Activated T-cell treated with anti-CD3 and anti-CD28 coated beads for 4 hours (primary cell): ENCODE measurements at places on chromosomes 1 and 21.

- no peak for DNase-seq
Measured at GRCh38 chr1:165851034-165851658, 23.7 kb downstream of the UCK2 start.

GRCh38 chr1:8147956-8148355, 121.8 kb upstream of the ERRFI1 start:
- no peak for DNase-seq

DNA sequence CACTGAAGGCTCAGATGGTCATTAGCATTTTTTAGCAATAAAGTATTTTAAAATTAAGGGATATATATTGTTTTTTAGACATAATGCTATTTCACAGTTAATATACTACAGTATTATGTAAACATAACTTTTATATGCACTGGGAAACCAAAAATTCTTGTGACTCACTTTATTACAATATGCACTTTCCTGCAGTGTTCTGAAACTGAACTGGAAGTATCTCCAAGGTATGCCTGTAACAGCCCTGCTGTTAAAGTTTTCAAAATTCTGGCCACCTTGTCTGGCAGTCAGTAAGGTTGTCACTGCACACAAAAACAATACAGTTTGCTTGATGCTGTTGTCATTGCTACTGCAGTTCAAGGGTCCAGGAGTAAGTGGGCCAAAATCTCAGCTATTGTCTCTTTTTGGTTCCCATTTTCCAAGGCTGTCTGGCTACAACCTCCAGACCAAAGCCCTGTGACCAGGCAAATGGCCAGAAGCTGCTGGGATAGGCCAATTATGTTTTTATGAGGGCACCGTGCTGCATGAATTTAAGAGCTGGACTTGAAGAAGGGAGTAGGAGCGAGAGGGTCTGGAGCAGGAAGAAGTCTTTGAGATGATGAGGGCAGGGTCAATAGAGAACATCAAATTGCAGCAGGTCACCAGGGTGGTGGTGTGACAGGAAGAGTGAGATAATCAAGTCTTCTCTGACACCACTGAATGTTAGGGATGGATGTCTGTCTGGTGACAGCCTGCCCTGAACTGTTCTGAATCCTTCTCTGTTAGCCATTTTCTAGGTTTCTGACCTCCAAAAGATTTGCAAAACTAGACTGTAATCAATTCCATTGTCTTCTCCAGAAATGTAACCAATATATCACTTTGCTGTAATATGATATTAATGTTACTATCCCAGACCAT, 82.3 kb upstream of the CACHD1 start:
- no peak for DNase-seq

DNA sequence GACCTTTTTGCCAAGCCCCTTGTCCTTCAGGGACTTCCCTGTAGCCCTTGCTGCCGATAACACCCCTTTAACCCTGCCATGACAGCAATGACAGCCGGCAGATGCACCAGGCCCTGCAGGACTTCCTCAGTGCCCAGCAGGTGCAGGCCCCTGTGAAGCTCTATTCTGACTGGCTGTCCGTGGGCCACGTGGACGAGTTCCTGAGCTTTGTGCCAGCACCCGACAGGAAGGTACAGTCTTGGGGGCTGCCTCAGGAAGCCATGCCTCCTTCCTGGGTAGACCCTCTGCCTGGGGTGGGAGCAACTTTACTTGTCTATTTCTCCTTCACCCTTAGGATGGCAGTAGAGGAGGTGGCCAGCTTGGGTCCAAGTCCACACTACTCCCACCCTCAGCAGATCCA, 16.1 kb upstream of the PADI6 start:
- no peak for DNase-seq

DNA sequence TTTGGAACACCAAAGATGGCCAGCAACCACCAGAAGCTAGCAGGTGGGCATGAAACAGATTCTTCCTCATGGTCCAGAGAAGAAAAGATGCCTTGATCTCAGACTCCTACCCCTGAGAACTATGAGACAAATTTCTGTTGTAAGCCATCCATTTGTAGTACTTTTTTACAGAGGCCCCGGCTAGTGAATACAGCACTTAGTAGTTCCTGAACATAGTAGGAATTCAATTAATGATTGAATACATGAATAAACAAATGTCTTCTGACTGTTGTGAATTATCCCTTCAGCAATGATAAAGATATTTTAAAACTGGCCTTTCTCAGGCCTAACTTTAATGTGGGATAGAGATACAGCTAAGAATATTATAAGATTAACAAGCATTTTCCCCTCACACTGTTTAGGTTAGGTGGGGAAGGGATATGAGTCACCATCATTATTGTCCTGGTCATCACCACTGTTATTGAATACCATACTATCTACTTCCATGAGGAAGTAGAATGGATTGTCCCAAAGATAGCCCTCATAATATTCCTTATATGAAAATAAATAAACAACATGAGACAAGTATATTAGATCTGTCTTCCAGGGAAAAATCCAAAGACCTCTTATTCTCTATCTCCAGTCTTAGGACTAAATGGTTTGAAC, 51.4 kb downstream of the ADCY10 start:
- no peak for DNase-seq

DNA sequence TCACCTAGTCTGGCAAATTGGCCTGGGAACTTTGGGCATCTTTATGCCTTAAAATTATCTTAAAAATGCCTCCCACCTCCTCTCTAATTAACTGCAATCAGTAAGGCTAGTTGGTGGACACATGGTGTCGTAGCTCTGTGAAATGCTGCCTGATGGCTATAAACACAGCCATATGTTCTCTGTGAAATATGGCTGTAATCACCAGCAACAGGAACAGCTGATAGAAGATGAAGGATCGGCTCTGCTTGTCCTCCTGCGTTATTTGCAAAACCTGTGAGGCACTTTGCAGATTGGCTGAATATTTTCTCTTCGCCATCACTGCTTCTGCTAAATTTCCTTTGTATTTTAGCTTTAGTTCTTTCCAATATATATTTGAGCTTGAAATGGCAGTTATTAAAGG, 419.6 kb downstream of the RWDD3 start:
- no peak for DNase-seq

DNA sequence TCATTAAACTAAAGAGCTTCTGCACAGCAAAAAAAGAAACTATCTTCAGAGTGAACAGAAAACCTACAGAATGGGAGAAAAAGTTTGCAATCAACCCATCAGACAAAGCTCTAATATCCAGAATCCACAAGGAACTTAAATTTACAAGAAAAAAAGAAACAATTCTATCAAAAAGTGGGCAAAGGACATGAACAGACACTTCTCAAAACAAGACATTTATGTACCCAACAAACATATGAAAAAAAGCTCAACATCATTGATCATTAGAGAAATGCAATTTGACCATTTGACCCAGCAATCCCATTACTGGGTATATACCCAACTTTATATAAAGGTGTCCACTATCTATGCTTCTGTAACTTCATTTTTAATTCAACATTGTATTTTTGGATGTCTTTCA, 31.1 kb upstream of the VN1R5 start:
- no peak for DNase-seq

DNA sequence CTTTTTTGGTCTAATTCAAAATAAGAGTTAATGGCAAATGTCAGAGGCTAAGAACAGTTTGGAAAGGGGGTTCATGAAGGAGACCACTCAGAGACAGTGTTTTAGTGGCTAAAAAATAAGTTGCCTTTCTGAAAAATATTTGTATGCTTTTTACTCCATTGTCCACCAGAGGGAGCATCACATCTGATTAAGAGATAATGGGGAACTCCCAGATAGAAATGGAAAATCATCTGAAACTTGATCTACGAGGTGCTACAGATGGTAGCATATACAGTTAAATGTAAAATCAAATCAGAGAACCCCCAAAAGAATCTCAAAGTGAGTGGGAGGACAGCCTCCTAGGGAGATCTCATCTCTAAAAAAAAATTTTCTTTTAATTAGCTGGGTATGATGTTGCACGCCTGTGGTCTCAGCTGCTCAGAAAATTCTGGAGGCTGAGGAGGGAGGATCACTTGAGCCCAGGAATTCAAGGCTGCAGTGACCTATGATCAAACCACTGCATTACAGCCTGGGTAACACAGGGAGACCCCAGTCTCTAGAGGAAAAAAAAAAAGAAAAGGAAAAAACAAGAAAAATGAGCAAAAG, 9.7 kb downstream of the SMYD3 start:
- peak; percentile 14 for DNase-seq

DNA sequence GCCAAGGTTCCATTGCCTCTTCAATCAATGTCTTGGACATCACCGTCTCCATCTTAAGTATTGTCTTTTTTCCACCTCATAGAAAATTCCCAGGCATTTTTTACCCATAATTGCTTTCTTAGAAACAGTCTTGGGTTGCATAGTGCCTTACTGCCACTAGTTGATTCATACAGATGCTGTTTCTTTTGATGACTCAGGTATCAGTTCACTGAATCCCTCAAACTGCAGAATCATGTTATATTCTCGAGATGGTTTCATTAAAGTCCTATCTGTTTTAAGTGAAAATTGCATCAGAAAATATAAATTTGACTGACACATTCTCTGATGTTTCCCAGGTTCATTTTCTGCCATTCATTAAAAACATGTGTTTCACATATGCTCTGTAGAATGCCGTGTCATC, 1489.1 kb downstream of the BRINP3 start:
- DNase-seq, result no peak

DNA sequence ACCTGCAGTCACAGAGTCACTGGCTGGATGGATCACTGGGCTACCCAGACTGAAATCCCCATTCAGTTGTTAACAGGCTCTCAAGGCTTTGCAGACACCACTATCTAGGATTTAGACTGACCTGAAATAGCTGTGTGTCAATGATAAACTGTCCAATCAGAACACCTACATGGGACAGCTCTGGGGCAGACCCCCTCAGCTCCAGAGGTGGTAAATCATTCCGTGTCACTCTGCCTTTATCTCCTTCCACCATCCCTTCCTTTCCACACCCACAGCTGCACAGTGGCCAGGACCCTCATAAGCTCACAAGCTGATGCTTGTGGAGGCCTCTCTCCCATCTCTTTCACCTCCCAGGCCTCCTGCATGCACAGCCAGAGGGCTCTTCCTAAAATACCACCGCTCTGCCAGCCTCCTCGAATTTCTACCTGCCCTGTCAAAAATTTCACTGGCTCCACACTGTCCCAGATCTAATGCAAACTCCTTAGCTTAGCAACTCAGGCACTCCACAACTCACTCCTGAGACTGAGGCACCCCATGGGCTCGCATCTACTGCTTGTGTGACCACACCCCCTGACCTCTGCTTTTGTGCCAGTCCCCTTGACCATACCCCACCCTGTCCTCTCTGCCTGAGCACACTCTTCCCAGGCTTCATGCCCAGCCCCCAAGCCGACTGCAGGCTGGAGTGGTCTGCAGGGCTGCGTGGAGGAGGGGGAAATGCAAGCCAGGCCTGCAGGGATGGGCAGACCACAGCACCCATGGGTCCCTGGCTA, 5.8 kb downstream of the CAPZB start:
- no peak for DNase-seq

DNA sequence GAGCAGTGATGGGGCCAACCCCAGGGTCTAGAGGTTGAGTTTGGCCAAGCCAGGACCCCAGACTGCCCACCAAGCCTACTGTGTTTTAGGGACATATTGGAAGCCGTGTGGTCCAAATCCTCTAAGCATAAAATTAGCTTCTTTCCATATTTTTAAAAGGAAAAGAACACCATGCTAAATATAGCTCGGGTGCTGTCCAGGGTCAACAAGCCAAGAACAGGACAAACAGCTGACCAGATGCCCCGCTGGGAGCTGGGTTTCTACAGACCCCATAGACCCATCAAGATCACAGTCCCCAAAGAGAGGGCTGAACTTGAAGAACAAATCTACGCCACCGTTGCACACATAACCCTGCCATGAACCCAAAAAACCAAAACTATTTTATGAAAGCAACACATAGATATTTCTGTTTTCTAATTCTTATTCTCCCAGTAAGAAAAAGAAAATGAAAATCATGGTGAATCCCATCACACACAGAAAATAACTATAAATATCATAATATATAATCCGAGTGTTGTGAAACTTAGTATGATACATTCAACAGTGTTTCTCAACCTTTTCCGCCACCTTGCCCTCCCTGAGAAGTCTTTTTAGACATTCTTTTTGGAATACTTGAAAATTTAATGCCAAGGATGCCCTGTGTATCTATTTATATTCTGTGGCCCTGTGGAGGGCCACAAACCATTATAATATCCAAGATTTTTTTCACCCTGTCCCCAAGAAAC, 36.2 kb upstream of the FHAD1 start:
- DNase-seq, result no peak

GRCh38 chr1:174969977-174970376, 29.8 kb upstream of the CACYBP start:
- DNase-seq, result no peak

DNA sequence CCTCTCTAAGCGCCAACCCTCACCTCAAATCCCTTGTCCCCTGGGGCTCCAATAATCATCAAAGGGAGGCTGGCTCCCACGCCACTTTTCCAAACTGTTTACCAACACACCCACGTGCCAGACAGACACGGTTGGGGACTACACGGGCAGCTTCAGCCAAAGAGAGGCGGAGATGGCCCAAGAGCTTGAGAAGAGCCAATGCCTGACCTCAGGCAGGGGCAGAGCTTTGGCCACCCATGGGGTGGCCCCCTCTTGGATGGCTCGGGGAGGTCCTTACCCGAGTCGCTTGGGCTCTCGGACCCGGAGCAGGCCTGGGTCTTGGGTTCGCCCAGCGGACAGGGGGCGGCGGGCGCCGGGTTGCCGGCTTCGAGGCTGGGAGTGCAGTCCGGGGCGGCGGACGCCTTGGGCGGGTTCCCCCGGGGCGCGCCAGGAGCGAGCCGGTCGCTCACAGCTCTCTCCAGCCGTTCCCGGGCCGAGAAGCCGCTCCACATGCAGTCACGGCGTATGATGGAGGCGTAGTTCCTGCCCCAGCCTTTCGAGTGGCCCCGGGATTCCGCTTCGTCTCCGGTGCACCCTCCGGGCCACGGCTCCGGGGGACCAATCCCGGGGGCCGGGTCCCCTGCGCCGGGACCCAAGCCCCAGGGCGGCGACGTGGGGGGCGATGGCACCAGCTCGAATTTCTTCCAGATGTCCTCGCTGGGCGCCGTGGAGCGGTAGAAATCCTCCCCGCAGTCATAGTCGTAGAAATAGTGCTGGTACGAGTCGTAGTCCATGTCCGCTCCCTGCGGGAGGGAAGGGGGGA, 854 bp downstream of the MYCL start:
- DNase-seq, result no peak

DNA sequence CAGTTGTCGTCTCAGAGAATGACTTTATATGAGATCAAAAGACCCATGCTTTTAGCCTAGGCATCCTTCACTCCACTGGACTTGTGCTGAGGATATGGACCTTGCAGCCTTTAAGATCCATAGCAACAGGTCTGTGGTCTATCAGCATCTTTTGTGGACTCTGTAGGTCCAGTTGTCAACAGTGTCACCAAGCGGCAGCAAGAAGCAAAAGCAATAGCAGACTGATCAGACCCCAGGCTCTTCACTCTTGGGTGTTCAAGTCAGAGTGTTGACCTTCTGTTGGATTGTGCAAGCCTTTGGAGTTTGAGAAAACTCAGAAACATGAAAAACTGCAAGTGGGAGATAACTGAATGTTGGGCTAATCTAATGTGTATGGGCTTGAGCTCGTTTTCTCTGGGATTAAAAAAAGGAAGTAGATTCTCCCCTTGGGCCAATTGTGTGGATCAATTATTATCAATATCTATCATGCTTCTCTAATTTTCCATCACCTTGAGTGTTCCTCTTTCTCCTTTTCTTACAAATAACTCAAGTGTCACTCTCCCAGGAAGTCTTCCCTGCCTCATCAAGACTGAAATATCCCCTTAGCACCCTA, 144.2 kb downstream of the LYPLAL1 start:
- DNase-seq, result no peak

GRCh38 chr1:19859876-19860275, 22.3 kb upstream of the OTUD3 start:
- DNase-seq, result no peak
